Heart right ventricle (tissue), 16 donors: ENCODE measurements at places on chromosomes 7 and 10.

DNA sequence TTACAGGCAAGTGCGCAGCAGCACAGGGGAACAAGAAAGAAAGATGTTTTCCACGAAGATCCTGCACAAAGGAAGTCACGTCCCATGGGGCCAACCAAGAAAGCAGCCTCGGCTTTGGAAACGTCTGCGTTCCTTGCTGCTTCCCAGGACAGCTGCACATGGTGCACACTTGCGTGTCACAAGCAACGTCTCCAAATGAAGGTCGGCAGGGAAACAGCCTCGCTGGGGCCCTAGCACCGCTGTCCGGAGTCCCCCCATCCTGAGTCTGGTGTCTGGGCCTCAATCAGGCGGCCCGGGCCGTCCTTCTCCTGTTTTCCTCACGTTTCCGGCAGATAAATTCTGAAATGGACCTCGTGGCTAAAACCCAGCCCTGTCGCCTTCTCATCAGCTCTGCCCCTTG lies 206.2 kb downstream of the DIP2C start:
- peak; percentile 50 for DNase-seq
- no peaks in the 10 kb centered on the region for H3K27me3 ChIP-seq
- H3K27ac ChIP-seq, result no peak overlapping the region
- peaks cover 27% of the 10 kb centered on the region for H3K4me1 ChIP-seq
- H3K4me3 ChIP-seq, result no peak overlapping the region

DNA sequence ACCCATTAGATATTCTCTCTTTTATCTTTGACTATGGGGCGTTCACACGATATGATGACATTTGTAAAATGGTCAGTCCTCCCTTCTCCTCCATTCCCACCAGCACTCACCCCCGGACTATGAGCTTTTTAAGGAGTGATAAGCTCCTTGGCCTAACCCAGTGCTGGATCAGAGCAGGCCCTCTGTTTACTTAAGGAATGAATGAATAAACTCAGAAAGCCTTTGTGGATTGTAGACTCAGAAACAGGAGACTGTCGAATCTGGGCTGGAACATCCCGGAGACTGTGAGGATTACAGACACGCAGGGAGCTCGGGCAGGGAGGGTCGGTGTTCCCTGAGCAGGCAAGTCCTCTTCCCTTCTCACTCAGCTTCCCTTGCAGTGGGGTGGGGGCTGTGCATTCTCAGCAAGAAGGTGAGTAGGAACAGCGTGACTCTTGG lies 6.8 kb upstream of the ZCCHC24 start:
- no peak for DNase-seq
- no peak overlapping the region for H3K27ac ChIP-seq
- peaks cover 3% of the 10 kb centered on the region for H3K4me1 ChIP-seq
- no peak overlapping the region for H3K4me3 ChIP-seq
- H3K27me3 ChIP-seq, result no peaks in the 10 kb centered on the region

- no peaks in the 10 kb centered on the region for H3K36me3 ChIP-seq
- no peak for DNase-seq
- H3K27me3 ChIP-seq, result peaks cover 4% of the 10 kb centered on the region
- no peak overlapping the region for H3K4me3 ChIP-seq
- no peaks in the 10 kb centered on the region for H3K4me1 ChIP-seq
Measured at GRCh38 chr7:45461026-45461425, 113.1 kb upstream of the ADCY1 start.

- DNase-seq, result no peak
- no peaks in the 10 kb centered on the region for H3K27me3 ChIP-seq
- no peak overlapping the region for H3K4me3 ChIP-seq
- H3K4me1 ChIP-seq, result no peaks in the 10 kb centered on the region
Measured at GRCh38 chr7:33669251-33669670, 236.1 kb upstream of the BMPER start.

- peaks cover 37% of the 10 kb centered on the region for H3K4me1 ChIP-seq
- peaks cover 20% of the 10 kb centered on the region for H3K36me3 ChIP-seq
- no peaks in the 10 kb centered on the region for H3K27me3 ChIP-seq
- H3K4me3 ChIP-seq, result peak overlapping the region; percentile 97
- H3K27ac ChIP-seq, result no peak overlapping the region
Measured at GRCh38 chr7:74173074-74173473, 1.1 kb upstream of the EIF4H start.

DNA sequence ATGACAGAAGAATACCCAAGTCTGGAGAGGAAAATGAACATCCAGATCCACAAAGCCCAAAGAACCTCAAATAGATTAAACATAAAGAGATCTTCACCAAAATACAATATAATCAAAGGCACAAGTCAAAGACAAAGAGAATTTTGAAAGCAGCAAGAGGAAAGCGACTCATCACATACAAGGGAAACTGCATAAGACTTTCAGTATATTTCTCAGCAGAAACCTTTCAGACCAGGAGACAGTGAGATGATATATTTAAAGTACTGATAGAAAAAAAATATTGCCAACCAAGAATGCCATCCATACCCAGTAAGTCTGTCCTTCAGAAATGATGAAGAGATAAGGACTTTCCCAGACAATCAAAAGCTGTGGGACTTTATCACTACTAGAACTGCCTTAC lies 81.5 kb upstream of the GALNT17 start:
- no peaks in the 10 kb centered on the region for H3K4me1 ChIP-seq
- DNase-seq, result no peak
- H3K36me3 ChIP-seq, result no peaks in the 10 kb centered on the region
- H3K27ac ChIP-seq, result no peak overlapping the region

DNA sequence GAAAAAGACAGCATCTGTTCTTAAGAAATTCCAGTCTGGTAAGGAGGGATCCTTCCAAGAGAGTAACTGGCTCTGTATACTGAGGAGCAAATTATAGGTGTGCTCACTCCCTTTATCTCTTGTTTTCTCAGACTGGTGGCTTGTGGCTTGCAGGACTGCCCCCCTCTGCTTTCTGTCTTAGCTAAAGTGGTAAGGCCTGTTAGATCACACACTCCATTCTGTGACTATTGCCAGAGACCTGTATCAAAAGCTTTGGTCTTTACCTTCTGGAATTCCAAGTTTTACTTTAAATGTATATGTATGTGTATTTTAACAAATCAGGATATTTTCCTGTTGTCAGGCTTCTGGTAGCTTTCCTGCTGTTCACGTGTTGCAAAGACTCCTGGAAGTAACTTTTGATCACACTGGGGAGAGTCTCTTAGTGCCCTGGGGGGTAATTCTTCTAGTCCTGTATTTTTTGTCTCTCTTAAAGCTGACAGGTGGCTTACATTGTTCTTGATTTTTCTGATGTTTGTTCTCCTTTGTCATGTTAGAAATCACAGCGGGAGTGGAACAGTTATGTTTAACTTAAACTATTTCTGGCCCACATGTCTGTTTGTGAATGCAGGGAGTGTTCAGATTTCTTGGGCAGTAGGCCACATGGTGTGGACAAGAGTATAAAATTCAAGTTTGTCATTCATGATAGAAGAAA lies 99.0 kb downstream of the PLPP4 start:
- no peak for DNase-seq
- no peaks in the 10 kb centered on the region for H3K36me3 ChIP-seq
- H3K27me3 ChIP-seq, result no peaks in the 10 kb centered on the region

GRCh38 chr10:131803860-131804425 lies 96.9 kb upstream of the PPP2R2D start:
- H3K4me3 ChIP-seq, result no peak overlapping the region
- DNase-seq, result no peak
- no peaks in the 10 kb centered on the region for H3K4me1 ChIP-seq
- H3K27ac ChIP-seq, result no peak overlapping the region
- H3K36me3 ChIP-seq, result no peaks in the 10 kb centered on the region

- peaks cover 30% of the 10 kb centered on the region for H3K4me1 ChIP-seq
- no peaks in the 10 kb centered on the region for H3K36me3 ChIP-seq
- H3K4me3 ChIP-seq, result no peak overlapping the region
- peaks cover 10% of the 10 kb centered on the region for H3K27me3 ChIP-seq
Measured at GRCh38 chr7:150804802-150805201, 4.2 kb downstream of the TMEM176A start.
